ENCODE measurements at places on chromosomes 7 and 10.

GRCh38 chr7:151553356-151553755 is 33.7 kb upstream of the RHEB start:
- no peak for DNase-seq

GRCh38 chr10:48463318-48464003 is 141.4 kb downstream of the ARHGAP22 start:
- peak; percentile 81 for DNase-seq

- no peak for DNase-seq
Observed at GRCh38 chr10:75472685-75473084, 41.3 kb downstream of the LRMDA start.

DNA sequence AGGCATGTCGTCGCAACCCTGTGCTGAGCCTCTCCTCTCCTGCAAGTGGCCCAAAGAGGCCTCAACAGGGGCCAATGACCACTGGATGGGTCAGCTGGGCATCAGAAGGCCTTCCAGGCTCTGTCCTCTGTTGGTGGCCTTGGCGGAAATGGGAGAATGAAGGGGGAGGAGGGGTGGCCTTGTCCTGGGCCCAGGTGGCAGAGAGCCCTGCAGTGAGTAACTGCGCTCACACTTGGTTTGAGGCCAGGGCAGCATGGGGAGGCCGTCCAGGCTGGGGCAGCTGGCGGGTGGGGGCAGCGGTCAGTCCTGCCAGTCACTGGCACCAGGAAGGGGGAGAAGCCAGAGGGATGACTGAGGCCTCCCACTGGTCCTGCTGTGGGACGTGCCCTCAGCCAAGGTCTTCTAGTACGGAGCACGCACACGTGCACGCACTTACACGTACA is 59.8 kb downstream of the LHPP start:
- DNase-seq: peak; percentile 45

DNA sequence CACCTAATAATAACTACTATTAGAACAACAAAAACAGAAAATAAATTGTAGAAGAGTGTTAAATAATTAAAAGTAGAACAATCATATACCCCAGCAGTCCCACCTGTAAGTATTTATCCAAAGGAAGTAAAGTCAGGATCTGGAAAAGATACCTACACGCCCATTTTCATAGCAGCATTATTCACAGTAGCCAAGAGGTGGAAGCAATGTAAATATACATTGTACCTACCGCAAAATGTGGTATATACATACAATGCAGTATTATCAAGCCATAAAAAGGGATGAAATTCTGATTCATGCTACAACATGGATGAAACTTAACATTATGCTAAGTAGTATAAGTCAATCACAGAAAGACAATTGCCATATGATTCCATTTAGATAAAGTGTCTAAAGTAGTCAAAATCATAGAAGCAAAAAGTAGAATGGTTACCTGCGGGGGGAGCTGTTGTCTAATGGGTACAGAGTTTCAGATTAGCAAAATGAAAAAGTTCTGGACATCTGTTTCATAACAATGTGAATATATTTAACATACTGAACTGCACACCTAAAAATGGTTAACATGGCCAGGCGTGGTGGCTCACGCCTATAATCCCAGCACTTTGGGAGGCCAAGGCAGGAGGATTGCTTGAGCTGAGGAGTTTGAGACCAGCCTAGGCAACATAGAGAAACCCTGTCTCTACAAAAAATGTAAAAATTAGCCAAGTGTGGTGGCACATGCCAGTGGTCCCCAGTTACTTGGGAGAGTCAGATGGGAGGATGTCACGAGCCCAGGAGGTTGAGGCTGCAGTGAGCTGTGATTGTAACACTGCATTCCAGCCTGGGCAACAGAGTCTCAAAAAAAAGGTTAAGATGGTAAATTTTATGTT is 6.0 kb upstream of the TMED4 start:
- DNase-seq: no peak

GRCh38 chr10:77082601-77083252 is 554.9 kb downstream of the KCNMA1 start:
- peak; percentile 71 for DNase-seq

Data from islet precursor cell (in vitro differentiated cells).